ENCODE measurements at places on chromosomes 2 and 18. TPM values are rescaled to one million over a fixed set of nuclear protein-coding genes. Genes with fewer than 3 reads are reported as not detected.

DNA sequence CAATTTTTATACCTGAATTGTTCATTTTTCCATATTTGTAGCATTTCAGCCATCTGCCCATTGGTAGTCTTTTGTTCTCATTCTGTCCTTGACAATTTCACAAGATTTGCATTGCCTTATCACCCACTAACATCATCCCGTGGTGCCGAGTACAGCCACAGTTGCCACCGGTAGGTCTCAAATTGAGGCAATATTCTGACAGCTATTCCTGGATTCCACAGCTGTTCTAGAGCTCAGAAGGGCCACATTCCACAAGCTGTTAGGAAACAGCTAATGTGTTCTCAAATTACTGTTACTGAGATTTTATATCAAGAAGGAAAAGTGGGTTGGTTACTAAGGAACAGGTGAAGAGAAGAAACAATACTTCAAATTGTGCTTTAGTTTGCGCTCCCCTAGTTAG lies 178.8 kb downstream of the RPRM start:
- no peak for DNase-seq

DNA sequence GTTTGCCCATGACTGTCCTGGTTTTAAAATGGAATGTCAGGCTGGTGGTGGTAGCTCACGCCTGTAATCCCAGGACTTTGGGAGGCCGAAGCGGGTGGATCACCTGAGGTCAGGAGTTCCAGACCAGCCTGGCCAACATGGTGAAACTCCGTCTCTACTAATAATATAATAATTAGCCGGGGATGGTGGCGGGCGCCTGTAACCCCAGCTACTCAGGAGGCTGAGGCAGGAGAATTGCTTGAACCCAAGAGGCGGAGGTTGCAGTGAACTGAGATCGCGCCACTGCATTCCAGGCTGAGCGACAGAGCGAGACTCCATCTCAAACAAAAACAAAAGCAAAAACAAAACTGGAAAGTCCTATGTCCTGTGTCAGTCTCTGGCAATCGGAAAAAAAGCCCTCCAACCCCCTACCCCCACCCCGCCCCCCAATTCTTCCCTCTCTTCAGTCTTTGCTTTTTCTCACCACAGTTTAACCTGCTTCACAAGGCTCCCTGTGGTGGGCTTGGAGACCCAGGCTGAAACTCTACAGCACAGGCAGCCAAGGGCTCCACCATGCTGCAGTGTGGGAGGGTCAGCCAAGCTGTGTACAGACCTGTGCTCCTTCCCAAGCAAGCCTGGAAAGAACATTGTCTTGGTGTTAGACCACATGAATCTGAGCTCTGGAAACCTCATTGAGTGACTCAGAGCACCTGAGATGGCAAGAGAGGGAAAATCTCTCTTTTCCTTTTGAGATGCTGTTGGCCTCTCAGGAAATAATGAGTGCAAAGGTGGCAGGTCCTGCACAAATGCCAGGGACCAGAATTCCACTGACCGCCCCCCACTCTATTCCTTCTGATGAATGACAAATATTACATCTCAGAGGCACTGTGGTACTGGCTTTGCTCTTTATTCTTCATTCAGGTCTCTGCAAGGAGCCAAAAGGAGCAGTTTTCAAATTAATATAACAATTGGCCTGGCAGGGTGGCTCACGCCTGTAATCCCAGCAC lies 16.7 kb downstream of the MYCN start:
- DNase-seq, result no peak

GRCh38 chr2:201872591-201872990 lies 66.3 kb downstream of the CDK15 start:
- DNase-seq, result peak; percentile 38

DNA sequence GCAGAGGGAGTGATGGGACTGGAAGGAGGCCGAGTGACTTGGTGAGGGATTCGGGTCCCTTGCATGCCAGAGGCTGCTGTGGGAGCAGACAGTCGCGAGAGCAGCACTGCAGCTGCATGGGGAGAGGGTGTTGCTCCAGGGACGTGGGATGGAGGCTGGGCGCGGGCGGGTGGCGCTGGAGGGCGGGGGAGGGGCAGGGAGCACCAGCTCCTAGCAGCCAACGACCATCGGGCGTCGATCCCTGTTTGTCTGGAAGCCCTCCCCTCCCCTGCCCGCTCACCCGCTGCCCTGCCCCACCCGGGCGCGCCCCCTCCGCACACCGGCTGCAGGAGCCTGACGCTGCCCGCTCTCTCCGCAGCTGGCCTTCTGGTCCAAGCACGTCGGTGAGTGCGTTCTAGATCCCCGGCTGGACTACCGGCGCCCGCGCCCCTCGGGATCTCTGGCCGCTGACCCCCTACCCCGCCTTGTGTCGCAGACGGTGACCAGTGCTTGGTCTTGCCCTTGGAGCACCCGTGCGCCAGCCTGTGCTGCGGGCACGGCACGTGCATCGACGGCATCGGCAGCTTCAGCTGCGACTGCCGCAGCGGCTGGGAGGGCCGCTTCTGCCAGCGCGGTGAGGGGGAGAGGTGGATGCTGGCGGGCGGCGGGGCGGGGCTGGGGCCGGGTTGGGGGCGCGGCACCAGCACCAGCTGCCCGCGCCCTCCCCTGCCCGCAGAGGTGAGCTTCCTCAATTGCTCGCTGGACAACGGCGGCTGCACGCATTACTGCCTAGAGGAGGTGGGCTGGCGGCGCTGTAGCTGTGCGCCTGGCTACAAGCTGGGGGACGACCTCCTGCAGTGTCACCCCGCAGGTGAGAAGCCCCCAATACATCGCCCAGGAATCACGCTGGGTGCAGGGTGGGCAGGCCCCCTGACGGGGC lies 4.6 kb downstream of the PROC start:
- peak; percentile 77 for DNase-seq

TUBA3E gene
- 0.66 TPM for total RNA-seq
